Bladder microvascular endothelial cell (primary cell): ENCODE measurements at places on chromosomes 11 and 22. TPM values are rescaled to one million over a fixed set of nuclear protein-coding genes. Genes with fewer than 3 reads are reported as not detected.

UPB1 gene
- total RNA-seq = under 0.01 TPM in 1 of 2 replicates, not detected in the other

GTSE1 gene
- 6.8 and 10.0 TPM in 2 replicates for total RNA-seq

E2F8 gene
- total RNA-seq = 2.1 and 2.3 TPM in 2 replicates

HEPHL1 gene
- total RNA-seq = not detected in 2 replicates

OR6A2 gene
- total RNA-seq = 0.16 and 0.38 TPM in 2 replicates

F2 gene
- not detected in 2 replicates for total RNA-seq

RPS19BP1 gene
- total RNA-seq = 49.6 and 59.9 TPM in 2 replicates

LDHAL6A gene
- total RNA-seq = not detected in 2 replicates

SLC17A6 gene
- total RNA-seq = not detected in 2 replicates

PIK3IP1 gene
- 14.7 and 27.9 TPM in 2 replicates for total RNA-seq

TSSK2 gene
- not detected in 2 replicates for total RNA-seq

GAB4 gene
- total RNA-seq = not detected in 2 replicates

AGBL2 gene
- total RNA-seq = 0.31 and 0.32 TPM in 2 replicates

TSPAN18 gene
- total RNA-seq = 17.6 and 66.3 TPM in 2 replicates

CYTH4 gene
- 0.06 TPM in 1 of 2 replicates, not detected in the other for total RNA-seq
